ENCODE measurements at places on chromosomes 3 and 15.

DNA sequence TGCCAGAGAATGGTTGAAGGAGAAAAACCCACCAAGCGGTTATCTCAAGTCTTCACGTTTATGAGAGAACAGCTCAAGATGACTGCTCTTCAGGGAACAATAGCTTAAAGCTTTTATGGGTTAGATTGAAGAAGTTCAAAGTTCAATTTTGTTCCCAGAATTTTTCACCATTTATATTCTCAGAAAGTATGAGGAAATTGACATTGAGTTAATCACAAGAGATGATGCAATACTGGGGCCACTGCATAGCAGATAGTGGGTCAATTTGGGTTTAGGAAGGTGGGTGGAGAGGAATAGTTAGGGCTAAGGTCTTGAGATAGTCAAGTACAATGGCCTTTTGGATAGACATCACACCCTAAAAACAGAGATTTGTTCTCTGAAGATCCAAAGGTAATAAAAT, 539.3 kb downstream of the SQOR start:
- DNase-seq: no peak

- no peak for DNase-seq
These were observed 71.4 kb downstream of the SPSB4 start for GRCh38 chr3:141122455-141123030.

- DNase-seq: peak; percentile 75
These were observed 73.8 kb downstream of the MB21D2 start for GRCh38 chr3:192843723-192844485.

DNA sequence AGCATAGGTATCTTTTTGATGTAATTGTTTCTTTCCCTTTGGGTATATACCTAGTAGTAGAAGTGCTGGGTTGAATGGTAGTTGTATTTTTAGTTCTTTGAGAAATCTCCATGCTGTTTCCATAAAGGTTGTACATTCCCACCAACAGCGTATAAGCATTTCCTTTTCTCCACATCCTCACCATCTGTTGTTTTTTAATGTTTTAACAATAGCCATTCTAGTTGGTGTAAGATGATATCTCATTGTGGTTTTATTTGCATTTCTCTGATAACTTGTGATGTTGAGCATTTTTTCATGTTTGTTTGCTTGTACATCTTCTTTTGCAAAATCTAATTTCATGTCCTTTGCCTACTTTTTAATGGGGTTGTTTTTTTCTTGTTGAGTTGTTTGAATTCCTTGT, 80.0 kb upstream of the TMC3 start:
- DNase-seq: peak; percentile 7

Measured in NCI-H1417 (cell line).